ENCODE measurements at places on chromosomes 3 and 15.

DNA sequence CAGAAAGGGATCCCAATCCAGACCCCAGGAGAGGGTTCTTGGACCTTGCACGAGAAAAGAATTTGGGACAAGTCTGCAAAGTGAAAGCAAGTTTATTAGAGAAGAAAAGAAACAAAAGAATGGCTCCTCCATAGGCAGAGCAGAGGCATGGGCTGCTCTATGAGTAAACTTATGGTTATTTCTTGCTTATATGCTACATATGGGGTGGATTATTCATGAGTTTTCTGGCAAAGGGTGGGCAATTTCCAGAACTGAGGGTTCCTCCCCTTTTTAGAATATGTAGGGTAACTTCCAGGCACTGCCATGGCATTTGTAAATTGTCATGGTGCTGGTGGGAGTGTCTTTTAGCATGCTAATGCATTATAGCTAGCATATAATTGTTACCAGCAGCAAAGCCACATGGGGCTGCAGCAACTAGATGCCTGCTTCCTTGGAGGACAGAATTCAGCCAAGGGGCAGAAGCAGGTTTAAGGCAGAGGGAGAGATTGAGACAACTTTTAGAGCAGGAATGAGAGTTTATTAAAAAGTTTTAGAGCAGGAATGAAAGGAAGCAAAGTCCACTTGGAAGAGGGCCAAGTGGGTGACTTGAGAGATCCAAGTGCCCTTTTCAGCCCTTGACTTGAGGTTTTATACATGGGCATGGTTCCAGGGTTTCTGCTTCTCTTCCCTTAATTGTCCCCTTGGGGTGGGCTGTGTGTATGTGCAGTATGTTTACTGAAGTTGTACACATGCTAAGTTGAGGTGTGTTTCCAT lies 41.3 kb downstream of the METTL6 start:
- DNase-seq = no peak

- DNase-seq = no peak
Measured at GRCh38 chr3:190224863-190225692, 97.2 kb downstream of the CLDN1 start.

GRCh38 chr3:117017135-117017894 lies 307.7 kb downstream of the TUSC7 start:
- DNase-seq = no peak

- no peak for DNase-seq
Measured at GRCh38 chr15:98503970-98504369, 144.4 kb upstream of the IGF1R start.

DNA sequence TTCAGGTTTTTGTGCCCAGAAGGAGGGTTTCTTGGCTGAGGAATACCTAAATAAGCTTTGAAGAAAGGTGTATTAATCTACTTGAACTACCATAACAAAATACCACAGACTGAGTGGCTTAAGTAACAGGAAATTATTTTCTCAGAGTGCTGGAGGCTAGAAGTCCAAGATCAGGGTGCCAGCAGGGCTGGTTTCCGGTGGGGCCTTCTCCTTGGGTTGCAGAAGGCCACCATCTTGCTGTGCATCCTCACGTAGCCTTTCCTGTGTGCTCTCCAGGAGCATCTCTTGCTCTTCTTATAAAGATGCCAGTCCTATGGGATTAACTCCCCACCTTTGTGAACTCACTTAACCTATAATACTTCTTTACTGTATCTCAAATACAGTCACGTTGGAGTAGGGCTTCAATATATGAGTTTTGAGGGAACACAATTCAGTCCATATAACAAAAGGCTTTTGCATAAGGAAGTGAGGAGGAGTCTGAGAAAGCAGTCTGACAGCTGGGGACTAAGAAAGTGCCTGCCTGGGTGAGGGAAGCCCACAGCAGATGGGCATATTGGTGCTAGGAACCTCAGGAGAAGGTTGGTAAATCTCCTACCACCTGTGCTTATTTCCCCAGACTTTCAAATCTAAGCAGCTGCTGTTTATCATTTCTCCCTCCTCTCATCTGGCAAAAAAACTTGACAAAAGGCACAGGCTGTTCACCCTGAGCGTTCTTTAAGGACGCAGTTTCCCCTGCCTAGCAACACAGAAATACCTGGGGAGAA lies 89.6 kb upstream of the CBLB start:
- DNase-seq = no peak

GRCh38 chr3:30754426-30754825 lies 140.0 kb downstream of the GADL1 start:
- DNase-seq = no peak

DNA sequence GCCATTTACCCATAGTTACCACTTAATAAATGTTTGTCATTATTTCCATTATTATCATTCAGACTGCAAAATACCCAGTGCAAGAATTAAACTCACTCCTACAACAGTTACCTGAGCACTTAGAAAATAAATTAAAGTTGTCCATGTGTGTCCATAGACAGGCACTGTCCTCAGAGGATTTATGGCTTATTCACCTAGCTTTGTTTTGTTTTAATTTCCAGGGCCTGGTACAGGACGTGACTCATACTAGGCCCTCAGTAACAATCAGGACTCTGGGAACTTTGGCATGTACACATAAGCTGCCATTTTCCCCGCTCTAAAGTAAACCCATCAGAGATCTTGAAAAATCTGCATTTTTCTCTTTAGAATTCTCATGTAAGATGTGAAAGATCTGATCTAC lies 458.5 kb upstream of the ARRDC4 start:
- no peak for DNase-seq

DNA sequence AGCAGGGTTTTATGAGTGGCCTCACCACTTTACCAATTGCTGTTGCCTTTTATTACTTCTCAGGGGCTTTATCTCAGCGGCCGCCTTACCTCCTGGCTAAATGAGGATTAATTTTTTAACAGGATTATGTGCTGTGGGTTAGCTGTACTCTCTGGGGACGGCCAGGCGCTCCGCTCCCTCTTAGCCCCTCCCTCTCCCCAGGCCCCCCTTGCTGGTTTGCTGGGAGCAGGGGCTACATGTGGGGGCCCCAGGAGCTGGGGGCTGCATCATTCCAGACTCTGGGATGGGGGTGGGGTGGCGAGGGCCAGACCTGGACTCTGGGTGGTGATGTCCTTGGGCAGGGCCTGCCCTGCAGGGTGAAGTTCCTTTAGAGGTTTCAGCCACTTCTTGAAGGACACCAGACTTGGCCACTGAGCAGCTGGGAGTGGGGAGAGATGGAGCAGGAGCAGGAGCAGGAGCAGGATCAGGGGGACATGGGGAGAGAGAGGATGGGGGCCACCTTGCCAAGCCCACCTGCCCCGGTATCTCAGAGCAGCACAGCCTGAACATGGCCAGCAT lies 196.1 kb downstream of the GOLGA6L6 start:
- DNase-seq = no peak

GRCh38 chr15:33846142-33846541 lies 122.2 kb upstream of the CHRM5 start:
- DNase-seq = no peak

GRCh38 chr3:120393761-120394160 lies 44.6 kb upstream of the LRRC58 start:
- DNase-seq = no peak

GRCh38 chr15:29074045-29074444 lies 188.3 kb downstream of the APBA2 start:
- DNase-seq = no peak

- no peak for DNase-seq
Measured at GRCh38 chr15:83913034-83913632, 259.2 kb downstream of the ADAMTSL3 start.

DNA sequence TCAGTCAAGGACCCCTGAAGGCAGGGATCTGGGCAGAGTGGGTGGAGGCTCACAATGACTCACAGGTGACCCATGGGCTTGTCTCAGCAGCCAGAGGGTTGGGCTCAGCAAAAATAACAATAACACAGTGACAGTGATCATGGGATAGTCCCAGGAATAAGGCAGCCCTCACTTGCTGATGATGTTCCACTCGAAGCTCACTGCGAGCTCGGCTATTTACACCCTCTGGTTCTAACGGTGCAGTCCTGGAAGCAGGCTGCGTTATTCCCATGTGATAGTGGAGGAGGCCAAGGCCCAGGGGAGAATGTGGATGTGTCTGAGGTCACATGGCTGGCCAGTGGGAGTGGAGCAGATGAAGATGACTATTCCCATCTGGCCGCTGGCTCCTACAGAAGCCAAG lies 16.2 kb downstream of the CCDC33 start:
- DNase-seq = no peak
